ENCODE measurements at places on chromosomes 7 and 10.

- DNase-seq = no peak
Measured at GRCh38 chr10:81288544-81288943, 586.5 kb upstream of the NRG3 start.

DNA sequence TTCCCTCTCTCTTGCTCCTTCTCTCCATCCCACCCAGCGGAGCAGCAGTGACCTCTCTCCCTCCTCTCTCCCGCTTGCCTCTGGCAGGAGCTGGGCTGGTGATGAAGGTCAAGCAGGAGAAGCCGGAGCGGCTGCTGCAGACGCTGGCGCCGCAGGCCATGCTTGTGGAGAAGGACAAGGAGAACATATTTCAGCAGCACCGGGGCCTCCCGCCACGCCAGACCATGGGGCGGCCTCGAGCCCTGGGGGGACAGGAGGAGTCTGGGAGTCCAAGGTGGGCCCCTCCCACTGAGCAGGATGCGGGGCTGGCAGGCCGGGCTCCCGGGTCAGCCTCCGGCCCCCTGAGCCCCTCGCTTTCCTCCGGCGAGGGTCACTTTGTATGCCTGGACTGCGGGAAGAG lies 17.3 kb downstream of the ZNF775 start:
- DNase-seq = no peak

GRCh38 chr7:13016036-13016581 lies 328.7 kb downstream of the ARL4A start:
- DNase-seq = no peak

DNA sequence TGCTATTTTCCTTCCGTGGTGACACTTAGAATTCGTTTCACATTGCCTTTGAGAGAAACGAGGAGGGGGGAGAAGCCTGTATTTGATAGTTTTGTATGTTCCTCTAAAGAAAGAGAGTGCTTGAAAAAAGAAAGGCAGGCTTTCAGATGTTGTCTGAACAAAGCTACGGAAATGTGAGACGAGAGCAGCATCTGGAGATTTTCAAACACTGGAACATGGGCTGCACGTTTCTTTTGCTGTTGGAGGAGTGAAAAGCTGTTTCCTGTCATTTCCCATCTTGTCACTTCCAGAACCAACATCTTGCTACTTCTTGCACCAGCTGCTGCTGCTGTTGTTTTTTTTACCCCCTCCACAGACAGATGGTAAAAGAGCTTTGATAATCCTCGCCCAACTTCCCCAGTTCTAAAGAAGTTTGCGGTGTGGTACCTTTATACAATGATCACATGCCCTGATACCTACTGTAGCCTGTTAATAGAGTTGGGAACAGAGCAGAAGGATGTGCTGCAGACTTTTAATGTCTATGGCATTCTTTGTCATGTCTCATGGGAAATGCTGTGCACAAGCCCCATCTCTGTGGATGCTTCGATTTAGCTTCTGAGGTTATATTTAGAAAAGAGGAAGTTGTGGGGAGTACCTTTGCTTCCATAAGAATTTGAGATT lies 408.1 kb downstream of the AUTS2 start:
- DNase-seq = peak; percentile 26

- DNase-seq = peak; percentile 63
Measured at GRCh38 chr7:81926-82756, 110.2 kb upstream of the FAM20C start.

DNA sequence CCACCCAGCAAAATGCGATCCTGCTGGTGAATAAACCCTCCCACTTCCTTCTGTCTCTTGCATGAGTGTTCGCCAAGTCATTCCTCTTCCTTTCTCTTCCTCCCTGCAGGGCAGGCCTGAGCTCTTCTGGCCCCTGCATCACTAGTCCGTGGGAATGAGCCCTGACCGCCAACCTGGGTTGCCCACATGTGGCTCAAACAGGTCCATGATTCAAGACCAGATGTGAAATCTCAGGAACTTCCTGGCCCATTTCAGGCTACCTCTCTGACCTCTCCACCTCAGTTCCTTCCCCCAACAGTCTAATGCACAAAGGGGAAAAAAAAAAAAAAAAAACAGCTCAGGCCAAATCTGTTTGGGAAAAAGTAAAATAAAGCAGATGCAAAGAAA lies 5.4 kb upstream of the YWHAG start:
- DNase-seq = no peak

- DNase-seq = no peak
Measured at GRCh38 chr10:125230251-125230650, 69.9 kb upstream of the CTBP2 start.

DNA sequence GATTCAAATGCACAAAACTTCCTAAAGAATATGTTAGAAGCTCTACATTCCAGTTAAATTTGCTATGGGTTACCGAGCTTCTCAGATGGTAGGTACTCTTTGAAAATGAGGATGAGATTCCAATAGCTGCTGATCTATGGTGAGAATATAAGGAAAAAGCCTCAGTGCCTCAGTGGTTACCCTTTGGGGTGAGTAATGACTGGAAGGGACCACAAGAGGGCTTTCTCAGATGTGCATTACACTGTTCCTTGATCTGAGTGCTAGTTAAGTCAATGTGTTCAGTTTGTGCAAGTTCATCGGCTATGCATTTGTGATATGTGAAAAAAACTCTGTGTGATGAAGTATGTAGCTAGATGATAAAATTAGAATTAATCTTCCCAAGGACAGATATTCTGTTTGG lies 3.5 kb downstream of the NRCAM start:
- peak; percentile 25 for DNase-seq

GRCh38 chr7:1434891-1435670 lies 24.2 kb downstream of the MICALL2 start:
- DNase-seq = no peak

- no peak for DNase-seq
Measured at GRCh38 chr7:20797462-20798080, 10.9 kb upstream of the SP8 start.

GRCh38 chr7:92025260-92025659 lies 84.6 kb downstream of the AKAP9 start:
- no peak for DNase-seq

GRCh38 chr7:39535064-39535463 lies 31.1 kb upstream of the YAE1 start:
- DNase-seq = peak; percentile 48

- no peak for DNase-seq
Measured at GRCh38 chr10:10527861-10528562, 489.7 kb upstream of the CELF2 start.

DNA sequence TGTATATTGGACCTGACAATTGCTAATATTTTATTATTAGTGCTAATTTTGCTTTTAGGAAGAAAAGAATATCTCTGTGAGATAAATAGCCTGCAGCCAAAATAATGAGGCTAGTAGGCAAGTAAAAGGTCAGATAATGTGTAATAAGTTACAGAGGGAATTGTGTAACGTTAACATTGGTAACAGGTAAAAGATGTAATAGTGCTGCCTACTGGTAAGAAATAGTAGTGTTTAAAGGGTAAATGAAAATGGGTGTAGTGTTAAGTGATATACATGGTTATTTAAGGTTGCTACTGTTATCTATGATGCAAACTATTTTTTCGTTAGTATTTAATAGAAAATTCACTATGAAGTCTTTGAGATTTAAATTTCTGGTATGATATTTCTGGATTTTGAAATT lies 9.2 kb upstream of the FOXP2 start:
- DNase-seq = peak; percentile 10

- no peak for DNase-seq
Measured at GRCh38 chr7:151699147-151699927, 177.6 kb downstream of the PRKAG2 start.

GRCh38 chr7:138891446-138891810 lies 89.8 kb downstream of the KIAA1549 start:
- peak; percentile 35 for DNase-seq

- DNase-seq = peak; percentile 39
Measured at GRCh38 chr10:91198781-91199180, 21.7 kb upstream of the PCGF5 start.

DNA sequence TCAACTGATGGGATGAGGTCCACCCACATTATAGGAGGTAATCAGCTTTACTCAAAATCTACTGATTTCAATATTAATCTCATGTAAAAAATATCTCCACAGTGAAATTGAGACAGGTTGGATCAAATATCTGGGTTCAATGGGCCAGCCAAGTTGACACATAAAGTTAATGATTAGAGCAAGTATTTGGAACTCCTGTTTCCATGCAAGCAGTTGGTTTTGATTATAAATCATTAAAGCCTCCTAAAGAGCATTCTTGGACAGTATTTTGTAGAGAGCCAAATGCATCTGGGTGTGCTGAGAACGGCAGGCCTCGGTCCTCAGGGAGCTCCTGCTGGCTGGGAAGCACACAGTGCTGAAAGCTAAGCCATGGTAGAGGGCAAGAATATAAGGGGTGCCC lies 126.9 kb upstream of the BTBD16 start:
- DNase-seq = no peak

DNA sequence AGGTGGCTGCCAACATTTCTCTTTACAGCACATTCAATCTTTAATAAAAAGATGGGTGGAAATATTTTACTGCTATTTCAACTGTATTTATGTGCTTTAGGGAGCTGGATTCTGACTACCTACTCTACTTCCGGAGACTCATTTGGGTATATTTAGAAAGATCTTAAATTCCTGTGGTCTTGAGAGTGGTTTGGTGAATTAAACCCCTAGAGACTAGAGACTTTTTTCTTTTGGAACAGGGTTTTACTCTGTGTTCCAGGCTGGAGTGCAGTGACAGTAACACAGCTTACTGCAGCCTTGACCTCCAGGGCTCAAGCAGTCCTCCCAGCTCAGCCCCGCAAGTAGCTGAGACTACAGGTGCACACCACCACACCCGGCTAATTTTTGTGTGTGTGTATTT lies 79.0 kb upstream of the HABP2 start:
- no peak for DNase-seq

GRCh38 chr10:50593523-50594376 lies 30.0 kb downstream of the SGMS1 start:
- DNase-seq = peak; percentile 37

DNA sequence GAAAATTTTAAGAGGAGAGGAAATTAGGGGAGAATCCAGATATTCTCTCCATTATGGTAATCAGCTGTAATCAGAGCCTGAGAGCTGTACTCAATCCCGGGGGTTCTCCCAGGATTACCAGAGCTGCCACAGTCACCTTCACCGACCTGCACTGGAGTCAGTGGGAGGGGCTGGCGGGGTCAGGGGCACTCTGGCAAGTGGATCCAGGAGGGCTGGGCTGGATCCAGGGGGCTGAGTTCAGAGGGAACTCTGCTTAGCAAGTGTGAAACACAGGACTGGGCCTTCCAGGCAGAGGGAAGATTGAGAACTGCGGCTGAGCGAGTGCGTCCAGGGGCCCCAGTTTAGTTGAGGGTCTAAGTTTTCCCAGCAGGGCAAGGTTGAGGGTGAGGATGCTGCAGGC lies 89.2 kb downstream of the BMS1 start:
- DNase-seq = no peak

DNA sequence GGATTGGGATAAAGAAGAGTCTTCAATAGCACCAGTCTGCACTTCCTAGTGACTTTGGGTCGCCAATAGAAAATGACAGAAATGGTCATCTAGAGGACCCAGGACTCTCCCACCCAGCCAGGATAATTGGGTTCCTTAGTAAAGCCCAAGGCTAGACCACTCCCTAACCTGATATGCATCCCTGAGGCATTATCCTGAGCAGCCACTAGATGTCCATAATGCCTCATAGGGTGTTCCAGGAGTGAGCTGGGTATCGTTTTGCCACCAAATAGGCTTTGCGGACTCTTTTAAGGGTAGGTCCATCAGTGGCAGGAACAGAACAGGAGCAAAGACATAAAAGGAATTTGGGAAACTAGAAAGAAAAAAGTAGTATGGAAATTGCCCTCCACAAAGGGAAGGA lies 4.5 kb upstream of the LRRC4 start:
- no peak for DNase-seq

GRCh38 chr10:133509700-133510099 lies 17.5 kb upstream of the CYP2E1 start:
- DNase-seq = no peak
